RWPE1 (cell line): ENCODE measurements at places on chromosomes 3 and 15.

- no peak for DNase-seq
Measured at GRCh38 chr15:84840741-84841429, 23.7 kb downstream of the ALPK3 start.

DNA sequence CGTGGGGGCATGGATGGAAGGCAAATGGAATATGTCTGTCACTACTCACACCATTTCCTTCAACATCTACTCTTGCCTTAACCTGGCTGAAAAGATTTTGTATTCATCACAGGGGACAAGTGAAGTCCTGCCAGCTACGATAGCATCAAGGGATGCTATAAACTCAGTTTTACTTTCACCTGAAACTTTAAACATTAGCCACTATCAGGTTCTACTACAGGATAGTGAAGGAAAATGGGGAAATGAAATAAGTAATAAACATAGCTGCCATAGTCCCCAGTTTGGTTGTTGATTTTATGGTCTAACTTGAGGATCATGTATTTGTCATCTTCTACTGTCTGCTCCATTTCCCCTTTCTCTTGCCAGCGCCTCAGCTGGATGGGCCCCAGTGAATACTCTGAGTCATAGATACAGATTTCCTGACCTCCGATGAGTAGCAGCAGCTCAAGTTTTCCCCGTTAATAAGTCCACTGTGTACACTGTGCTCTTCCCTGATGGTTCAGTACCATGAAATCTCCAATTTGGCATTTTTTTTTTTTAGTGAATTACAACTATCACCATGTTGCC, 338.2 kb upstream of the SLCO3A1 start:
- peak; percentile 83 for DNase-seq

DNA sequence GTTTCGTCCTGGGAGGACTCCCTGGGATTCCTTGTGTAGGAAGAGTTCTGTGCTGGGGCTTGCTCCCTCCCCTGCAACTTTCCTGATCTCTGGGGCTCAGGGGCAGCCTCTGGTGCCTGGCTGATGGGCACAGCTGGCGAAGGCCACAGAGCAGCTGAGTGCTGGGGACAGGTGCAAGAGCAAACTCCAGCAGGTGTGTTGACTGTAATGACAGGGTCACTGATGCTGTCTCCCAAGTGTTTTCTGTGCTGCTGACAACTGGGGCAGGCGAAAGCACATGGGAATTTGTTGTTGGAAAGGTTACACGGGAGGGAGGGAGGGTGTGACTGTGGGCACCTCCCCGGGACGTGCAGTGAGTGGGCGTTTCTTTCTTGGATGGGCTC, 21.6 kb downstream of the CPN2 start:
- DNase-seq, result no peak

DNA sequence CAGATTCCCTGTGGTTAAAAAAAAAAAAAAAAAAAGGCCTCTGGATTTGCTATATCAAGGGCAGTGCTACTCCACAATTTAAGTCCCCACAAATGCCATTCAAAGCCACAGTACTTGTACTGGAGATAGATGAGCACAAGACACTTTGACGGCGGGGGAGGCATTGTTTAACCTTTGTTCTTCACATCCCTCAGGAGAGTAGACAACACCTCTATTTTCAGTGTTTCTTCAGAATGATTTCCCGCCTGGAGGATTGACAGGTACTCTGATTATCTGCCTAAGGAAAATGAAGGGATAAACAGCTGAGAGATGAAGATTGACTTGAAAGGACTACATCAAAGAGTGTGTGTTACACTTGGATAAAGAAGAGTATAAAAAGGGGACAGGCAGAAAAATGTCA, 58.7 kb downstream of the OTOL1 start:
- no peak for DNase-seq

DNA sequence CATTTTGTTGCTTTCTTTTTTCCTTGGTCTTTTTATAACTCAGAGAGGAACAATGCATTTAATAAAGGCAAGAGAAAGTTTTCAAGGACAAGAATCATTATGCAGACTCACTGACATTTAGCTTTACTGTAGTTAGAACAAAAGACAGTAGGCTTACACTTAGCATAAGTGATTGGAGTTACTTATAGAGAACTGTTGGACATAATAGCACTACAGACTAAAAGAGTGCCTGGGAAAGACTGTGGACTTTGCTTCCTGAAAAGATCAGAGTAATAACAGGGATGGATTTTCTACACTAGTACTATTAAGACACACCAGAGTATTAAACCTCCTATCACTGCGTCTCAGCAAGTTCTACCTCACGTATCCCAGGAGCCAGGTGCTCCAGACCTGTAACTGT, 39.3 kb upstream of the SPRED1 start:
- DNase-seq, result no peak

- no peak for DNase-seq
Measured at GRCh38 chr15:31331389-31331788, 4.8 kb downstream of the KLF13 start.
